ENCODE measurements at places on chromosomes 11 and 22.

DNA sequence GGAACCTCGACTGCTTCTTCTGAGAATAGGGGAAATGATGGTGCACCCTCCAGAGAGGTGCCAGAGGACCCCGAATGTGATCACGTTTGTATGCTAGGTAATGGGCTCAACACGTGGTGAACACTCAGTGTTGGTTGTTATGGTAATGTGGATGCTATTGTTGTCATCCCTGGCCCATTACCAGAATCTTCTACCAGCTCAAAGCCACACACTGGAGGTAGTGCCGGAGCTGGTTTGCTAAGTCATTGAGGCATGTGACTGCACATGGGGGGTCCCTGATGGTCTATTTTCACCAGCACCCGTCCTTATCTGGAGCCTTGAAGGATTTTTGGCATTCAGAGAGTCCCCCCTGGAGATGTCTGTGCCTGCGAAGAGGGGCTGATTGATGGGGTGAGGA is 119.1 kb upstream of the CD82 start:
- no peak for DNase-seq

GRCh38 chr22:31173386-31174145 is 13.6 kb downstream of the RNF185 start:
- no peak for DNase-seq

- DNase-seq = peak; percentile 46
These were observed 26.6 kb upstream of the IL17RA start for GRCh38 chr22:17057959-17058814.

GRCh38 chr11:2531277-2531986 is 86.6 kb downstream of the KCNQ1 start:
- peak; percentile 55 for DNase-seq

DNA sequence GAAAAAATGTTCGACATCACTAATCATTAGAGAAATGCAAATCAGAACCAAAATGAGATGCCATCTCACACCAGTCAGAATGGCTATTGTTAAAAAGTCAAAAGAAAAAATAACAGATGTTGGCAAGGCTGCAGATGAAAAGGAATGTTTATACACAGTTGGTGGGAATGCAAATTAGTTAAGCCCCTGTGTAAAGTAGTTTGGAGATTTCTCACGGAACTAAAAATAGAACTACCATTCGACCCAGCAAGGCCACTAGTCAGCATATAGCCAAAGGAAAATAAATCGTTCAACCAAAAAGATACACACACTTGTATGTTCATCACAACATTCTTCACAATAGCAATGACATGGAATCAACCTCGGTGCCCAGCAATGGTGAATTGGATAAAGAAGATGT is 503.2 kb downstream of the OPCML start:
- no peak for DNase-seq

GRCh38 chr11:114034956-114035355 is 24.6 kb upstream of the ZBTB16 start:
- DNase-seq = no peak

GRCh38 chr11:65297026-65297672 is 17.5 kb upstream of the CDC42EP2 start:
- DNase-seq = no peak

GRCh38 chr11:110478410-110478809 is 48.7 kb downstream of the FDX1 start:
- DNase-seq = peak; percentile 59

DNA sequence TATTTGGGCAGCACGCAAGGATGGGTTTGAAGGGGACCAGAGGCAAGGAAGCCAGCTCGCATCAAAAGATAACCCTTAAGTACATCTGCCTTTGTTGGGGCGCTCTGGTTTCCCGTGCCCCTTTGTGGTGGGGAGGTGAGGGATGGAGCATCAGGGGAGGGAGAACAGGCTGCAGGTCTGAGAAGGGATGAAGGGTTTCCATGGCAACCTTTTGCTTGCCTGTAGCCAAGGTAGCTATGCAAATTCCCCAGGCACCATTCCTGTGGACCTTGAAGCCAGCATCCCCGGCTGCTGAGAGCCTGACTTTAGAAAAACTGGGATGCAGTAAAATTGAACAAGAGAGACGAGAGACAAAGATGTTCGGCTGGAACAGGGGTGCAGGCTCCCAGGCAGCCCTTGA is 75.7 kb downstream of the SEZ6L start:
- no peak for DNase-seq

GRCh38 chr11:24470431-24470830 is 26.4 kb upstream of the LUZP2 start:
- DNase-seq = no peak

DNA sequence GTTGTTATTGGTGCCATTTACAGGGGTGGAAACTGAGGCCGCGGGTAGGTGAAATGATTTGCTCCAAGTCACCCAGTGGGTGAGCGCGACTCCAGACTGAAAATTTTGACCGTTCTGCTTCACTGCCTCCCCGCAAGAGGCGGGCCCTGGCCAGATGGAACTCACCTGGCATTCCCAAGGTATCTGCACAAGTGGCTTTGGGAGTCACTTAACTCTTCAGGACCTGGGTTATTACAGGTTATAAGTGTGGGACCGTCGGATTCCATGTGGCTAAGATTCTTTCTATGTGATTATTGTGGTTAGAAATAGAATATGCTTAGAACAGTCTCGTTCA is 598 bp downstream of the CABIN1 start:
- peak; percentile 42 for DNase-seq

GRCh38 chr11:76329983-76330382 is 50.9 kb downstream of the THAP12 start:
- DNase-seq = peak; percentile 7

- no peak for DNase-seq
These were observed 741 bp downstream of the CARS1 start for GRCh38 chr11:3056296-3057068.

Data from NCI-H146 (cell line).